ENCODE measurements at places on chromosomes 7 and 10.

GRCh38 chr10:37488792-37489657 is 363.6 kb downstream of the ANKRD30A start:
- DNase-seq = no peak

- no peak for DNase-seq
These were observed 14.6 kb downstream of the DRGX start for GRCh38 chr10:49381111-49381900.

DNA sequence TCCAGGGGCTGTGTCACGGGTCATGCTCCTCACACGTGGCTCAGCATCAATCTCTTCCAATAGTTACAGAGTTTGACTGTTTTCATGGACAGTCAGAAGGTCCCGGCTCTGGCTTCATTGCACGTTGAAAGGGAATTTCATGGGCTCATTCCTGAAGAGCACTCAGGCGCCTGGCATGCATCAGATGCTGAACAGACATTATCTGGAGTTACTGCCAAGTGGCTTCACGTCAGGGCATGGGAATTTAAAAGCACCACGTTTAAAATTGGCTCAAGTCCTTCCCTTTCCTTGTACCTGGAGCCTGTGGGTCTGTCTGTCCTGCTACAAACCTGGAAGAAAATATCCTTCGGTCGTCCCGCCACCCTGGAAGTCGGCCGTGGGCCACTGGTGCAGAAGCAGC is 50.4 kb downstream of the CFAP46 start:
- no peak for DNase-seq

DNA sequence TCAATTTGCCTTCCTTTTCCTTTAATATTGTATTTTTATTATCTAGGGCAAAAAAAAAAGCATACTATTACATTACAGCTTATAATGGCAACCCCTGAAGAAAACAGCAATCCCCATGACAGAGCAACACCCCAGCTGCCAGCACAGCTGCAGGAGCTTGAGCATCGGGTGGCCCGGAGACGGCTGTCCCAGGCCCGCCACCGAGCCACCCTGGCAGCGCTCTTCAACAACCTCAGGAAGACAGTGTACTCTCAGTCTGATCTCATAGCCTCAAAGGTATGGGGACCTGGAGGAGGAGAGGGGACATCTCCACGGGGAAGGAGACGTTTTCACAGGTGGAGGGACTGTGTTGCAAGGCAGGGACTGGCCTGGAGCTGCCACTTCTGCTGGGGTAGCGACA is 6.8 kb downstream of the STRA8 start:
- DNase-seq = no peak

GRCh38 chr10:17216901-17217395 is 11.1 kb upstream of the VIM start:
- no peak for DNase-seq

- DNase-seq = no peak
These were observed 608.4 kb upstream of the KCND2 start for GRCh38 chr7:119664601-119665000.

GRCh38 chr10:3853547-3854303 is 68.7 kb upstream of the KLF6 start:
- DNase-seq = no peak

DNA sequence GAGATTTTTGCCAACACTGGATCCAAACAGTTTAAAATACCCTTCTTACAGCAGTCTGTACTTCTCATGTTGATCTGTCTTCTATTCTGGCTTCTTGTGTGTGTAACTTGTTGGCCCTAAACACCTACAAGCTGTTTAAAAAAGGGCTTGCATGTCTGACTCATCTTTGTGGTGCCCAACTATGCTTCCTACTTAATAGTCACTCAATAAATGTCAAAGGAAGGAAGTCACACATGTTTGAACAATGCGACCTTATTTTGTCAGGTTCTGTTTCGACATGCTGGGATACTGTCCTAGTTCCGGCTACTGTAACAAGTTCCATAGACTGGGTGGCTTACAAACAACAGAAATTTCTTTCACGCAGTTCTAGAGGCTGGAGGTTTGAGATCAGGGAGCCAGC is 9.4 kb upstream of the GRK5 start:
- DNase-seq = no peak

DNA sequence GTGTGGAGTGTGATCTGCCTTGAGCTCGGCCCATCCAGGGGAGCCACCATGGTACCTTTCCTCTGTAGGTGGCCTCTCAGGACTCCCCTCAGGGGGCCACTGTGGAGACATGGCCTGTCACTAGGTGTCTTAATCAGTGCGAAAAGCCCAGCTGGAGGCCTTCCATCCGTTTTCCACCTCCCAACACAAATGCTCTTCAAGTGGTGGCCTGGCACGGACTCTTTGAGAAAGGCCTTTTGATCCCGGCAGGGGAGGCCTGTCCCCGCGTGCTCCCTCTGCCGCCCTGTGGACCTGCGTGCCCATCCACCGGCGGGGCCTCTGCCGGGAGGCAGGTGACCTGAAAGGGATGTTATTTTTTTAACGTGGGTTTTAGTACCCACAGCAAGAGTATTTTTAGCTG is 149.5 kb downstream of the RGS10 start:
- no peak for DNase-seq

DNA sequence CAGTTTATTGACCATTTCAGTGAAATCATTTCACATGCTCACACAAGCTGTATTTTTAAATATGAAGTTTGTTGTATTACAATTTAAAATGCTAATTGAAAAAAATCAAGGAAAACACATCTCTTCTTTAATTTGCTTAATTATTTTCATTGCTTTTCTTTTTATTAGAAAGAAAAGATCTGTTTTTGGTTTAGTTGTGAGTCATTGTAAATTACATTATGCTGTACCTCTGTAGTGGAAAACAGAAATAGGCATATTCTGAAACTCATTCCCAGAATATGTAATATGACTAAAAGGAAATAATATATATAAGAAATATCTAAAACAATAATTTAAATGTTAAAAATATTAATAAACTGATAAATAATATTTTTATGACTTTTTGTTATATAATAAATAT is 161.9 kb downstream of the HGF start:
- DNase-seq = no peak

- DNase-seq = peak; percentile 14
These were observed 107.3 kb downstream of the LRRN3 start for GRCh38 chr7:111198255-111198654.

- DNase-seq = peak; percentile 80
These were observed 655 bp downstream of the SP8 start for GRCh38 chr7:20786049-20786412.

DNA sequence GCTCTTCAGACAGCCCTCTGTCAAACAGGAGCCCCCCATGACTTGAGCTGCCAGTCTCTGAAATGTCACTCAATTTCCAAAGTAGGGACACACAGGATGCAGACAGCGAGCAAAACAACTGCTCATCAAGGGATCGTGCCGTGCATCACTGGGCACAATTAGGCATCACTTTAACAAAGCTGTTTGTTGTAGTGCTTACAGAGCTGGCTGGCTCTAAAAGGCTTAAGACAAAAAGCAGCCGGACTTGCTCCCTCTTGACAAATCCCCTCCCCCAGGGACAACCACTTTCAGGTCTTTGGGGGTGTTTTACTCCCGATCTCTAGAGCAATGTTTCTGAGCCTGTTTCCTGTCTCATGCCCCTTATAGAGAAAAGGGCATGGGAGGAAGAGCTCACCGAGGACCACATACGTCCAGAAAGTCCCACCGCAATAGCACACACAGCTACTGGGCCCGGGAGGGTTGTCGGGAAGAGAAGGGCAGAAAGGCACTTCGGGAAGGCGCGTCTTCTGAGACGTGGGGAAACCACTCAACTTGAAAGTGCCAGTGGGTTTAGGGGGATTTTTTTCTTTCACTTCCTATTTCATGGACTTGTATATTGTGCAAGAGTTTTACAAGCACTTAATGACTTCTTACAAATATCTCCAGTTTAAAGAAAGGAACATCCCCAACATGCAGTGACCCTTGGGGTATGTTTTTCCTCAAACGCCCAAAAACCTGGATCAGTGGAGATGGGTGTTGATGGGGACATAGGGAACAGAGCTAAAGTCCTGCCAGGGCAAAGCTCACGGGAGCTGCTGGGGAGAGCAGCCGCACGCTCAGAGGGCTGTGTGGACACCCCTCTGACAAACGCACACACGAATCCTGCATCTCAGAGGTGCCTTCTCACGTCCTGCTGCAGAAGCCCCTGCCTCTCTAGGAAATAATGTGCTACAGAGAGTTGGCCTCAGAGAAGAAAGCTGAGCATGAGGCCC is 27.1 kb downstream of the LRRC20 start:
- DNase-seq = peak; percentile 76

DNA sequence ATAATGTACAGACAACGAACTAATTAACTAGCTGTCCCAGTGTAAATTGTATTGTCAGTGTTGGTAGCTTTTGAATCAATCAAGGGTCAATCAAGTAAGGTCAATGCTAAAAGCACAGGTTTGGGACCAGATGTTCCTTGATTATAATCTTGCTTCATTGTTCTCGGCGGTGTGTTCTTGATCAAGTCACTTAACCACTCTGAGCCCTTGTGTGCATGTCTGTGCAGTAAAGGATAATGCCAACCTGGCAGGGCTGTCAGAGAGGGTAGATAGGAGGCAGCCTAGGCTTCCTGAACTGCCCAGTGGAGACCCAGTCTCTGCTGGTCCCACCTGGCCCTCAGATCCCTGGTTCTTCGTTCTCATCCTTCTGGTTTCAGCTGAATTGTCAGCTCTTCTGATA is 221.0 kb downstream of the EMX2 start:
- DNase-seq = no peak

DNA sequence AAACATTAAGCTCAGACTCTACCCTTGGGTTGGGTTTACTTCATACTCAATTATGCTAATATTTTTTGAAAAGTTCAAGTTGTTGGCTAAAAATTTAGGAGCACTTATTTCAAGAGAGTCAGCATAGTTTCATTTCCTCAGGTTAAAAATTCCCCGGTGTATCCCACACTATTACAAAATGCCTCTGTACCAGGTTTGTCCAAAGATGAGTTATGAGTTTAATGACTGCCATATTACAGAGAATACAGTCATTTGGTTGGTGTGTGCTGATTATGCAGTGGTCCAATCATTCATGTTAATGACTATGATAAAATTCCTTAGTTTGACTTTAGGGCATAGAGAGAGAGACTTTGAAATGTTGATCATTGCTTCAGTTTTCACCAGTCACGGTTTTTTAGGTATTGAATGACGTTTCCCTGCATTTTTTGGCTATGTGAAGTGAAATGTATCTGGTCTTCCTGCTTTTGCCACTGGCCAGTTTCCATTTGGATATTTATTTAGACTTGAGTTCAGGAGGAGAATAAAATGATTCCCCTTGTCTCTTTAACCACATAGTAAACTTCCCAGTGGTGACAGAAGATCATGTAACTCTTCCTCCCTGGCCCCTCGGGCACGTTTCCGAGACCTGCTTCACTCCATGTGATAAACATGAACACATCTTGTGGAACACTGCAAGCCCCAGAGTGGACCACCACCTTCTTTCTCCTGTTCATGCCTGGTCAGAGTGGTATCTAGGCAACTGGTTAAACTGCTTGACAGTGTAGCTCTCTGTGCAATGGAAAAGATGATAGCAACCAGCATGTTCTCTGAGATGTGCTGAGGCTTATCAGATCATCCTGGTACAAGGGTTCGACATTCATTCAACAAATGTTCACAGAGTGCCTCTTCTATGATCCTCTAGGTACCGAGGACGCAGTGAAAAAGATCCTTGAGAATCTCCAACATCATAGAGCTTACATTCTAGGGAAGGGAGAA is 153.6 kb downstream of the CACNB2 start:
- no peak for DNase-seq

DNA sequence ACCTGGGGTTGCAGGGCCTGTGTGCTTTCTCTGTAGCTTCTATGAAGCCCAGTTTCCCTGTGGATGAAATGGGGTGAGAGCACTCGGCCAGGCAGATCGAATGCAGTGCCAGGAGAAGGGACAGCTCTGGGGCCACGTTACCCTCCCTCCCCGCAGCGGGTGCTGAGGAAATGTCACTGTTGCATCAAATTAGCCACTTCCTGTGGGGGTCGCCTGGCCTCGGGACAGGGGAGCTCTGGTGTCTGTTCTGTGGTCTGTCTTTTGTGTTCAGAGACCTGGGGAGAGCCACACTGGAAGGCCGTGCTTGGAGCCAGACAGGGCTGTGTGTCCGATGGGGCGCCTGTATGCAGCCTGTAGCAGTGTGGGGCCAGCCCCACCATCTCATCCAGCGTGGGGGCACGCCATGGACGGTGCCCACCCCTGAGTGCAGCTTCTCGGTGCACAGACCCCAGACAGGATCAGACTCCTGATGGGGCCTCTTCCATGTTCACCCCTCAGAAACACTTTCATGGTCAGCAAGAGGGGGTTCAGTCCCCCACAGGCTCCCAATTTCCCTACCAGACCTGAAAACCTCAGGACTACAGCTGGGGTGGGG is 13.6 kb downstream of the TTYH3 start:
- no peak for DNase-seq

DNA sequence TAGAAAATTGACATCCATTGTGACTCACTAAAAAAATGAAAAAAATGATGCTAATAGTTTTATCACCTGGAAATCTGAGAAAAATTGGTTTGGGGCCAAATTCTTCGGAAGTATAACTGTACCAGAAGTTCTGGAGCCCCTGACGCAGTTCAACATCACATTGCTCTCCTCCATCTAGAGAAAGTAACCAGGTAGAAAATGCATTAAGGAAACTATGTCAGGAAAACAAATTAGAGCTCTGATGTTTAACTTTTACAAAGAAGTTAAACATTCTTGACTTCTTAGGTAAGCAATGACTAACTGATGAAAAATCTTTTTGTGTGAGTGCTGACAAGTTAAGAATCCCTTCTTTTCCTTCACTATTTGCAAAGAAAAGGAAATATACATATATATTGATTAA is 61.1 kb upstream of the TMEM196 start:
- DNase-seq = no peak

DNA sequence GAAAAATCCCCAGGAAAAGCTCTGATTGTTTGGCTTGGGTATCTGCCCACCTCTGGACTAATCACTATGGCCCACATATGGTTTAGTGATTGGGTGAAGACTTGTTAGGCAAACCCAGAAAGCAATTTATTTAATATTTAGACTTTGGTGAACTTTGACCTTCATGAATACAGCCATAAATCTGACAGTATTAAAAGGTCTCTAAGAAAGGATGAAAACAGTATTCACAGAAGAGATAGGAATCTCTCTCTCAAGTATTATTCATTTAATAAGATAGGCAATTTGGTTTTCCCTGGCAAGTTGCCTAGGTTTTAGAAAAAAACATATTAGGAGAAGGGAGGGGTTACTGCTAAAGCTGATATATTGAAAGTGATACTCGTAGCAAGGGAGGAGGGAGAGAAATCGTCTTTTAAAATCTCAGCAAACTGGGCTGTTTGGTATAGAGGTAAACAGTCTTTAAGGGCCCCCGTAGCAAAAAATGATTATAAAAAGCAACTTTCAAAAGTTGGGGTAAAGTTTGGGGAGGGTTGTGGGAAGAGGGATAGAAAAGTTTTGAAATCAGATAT is 57.1 kb downstream of the LSMEM1 start:
- no peak for DNase-seq

- DNase-seq = no peak
These were observed 497.4 kb downstream of the GRM8 start for GRCh38 chr7:126755381-126755780.
